ENCODE measurements at places on chromosomes 16 and 17.

DNA sequence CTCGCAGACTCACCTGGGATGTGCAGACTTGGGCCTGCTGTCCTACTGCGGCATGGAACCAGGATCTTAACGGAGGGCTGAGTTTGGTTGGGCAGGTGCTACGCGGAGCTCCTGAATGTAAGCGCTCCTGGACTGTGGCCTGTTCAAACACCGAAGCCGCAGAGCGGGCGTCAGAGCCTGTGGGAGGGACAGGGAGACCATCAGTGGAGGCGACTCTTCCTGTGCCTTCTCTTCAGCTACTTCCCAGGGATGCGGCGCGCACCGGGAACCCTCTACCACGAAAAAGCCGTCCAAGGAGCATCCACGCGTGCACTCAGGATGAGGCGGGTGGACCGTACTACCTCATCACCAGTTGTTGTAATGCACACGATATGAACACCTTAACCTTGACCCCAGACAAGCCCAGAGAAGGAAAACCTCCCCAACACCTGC is 2.0 kb downstream of the USP36 start:
- DNase-seq, result no peak

DNA sequence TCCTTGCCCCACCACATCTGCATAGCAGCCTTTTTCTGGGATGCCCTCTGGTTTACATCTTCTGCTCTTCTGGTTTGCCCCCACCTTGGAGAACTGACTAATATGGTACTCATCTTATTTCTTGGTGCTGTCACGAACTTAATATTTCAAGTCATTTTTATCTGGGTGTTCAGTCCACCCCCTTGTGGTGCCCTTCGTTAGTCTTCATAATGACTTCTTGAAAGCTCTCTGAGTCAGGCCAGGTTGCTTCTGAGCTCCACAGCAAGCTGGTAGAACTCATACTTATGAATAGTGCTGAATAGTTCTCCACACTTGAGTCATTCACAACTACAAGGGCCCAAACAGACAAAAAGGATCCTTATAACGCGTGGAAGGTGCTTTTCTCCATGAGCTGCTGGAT is 35.8 kb upstream of the TEKT3 start:
- DNase-seq, result no peak

GRCh38 chr16:25395528-25395927 is 137.9 kb upstream of the ZKSCAN2 start:
- no peak for DNase-seq

- DNase-seq, result no peak
These were observed 8.9 kb upstream of the ZNF200 start for GRCh38 chr16:3243882-3244281.

DNA sequence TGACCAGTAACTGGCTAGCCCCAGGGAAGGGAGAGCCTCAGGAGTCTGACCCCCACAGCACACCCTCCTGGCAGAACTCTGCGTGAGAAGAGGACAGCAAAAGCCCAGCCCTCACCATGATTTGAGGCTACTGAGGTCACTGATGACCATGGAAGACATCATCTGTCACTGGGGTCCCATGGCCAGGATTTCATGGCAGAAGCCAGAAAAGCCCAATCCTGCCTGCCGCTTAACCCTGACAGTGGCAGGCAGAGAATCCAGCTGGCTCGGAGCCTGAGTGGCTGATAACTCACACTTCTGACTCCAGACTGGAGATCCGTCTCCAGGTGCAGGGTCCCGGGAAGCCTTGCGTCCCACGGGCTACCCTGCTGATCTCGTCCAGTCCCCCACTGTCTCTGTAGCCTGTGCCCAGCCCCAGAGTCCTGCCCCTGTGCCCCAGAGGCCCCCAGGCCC is 17.5 kb downstream of the GRIN2C start:
- no peak for DNase-seq

- DNase-seq, result no peak
These were observed 259.6 kb upstream of the KCNJ16 start for GRCh38 chr17:69815406-69815805.

- DNase-seq, result no peak
These were observed 36.2 kb downstream of the FBXL20 start for GRCh38 chr17:39365242-39365641.

DNA sequence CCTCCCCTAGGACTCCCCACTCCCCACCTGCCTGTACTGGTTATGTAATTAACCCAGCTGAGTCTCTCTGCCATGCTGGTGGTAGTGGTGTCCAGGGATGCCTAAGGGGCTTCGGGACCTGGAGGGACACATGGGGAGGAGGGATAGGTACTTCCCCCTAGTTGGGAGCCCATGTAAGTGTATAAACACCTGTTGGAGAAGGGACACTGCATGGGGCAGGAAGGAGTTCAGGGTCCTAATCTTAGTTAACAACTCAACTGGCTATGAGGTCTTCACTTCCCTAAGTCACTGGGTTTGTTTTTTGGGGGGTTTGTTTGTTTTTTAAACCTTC is 1.3 kb downstream of the RASL10B start:
- DNase-seq, result no peak

DNA sequence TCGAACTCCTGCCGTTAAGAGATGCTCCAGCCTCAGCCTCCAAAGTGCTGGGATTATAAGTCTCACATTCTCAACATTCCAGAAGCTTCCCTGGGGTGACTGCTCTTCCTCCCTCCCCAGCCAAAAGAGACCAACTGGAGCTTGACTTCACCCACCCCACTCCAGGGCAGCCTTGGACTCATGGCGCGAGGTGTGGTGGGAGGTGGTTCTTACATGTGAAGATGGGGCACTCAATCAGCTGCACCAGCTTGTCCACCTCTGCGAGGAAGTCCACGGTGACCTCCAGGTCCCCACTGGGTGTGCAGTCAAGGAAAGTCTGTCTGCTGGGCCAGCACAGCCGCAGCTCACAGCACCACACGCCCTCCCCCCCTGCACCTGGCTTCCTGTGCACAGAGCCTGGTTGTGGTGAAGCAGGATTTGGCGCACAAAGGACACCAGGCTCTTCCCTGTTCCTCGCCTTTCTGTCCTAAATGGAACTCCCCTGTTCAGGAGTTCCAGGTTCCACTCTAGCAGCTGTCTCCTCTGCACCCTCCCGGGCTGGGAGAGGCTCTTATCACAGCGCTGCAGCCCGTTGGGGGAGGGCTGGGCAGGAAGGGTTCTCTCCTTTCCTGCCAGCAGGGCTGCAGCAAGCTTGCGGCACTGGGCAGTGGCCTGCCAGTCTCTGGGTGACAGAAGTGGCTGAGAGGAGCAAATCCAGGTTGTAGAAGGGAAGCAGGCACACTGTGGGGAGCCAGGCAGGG is 9.6 kb upstream of the MTSS2 start:
- no peak for DNase-seq

- DNase-seq, result no peak
These were observed 2.0 kb downstream of the STAT5B start for GRCh38 chr17:42274253-42274542.

DNA sequence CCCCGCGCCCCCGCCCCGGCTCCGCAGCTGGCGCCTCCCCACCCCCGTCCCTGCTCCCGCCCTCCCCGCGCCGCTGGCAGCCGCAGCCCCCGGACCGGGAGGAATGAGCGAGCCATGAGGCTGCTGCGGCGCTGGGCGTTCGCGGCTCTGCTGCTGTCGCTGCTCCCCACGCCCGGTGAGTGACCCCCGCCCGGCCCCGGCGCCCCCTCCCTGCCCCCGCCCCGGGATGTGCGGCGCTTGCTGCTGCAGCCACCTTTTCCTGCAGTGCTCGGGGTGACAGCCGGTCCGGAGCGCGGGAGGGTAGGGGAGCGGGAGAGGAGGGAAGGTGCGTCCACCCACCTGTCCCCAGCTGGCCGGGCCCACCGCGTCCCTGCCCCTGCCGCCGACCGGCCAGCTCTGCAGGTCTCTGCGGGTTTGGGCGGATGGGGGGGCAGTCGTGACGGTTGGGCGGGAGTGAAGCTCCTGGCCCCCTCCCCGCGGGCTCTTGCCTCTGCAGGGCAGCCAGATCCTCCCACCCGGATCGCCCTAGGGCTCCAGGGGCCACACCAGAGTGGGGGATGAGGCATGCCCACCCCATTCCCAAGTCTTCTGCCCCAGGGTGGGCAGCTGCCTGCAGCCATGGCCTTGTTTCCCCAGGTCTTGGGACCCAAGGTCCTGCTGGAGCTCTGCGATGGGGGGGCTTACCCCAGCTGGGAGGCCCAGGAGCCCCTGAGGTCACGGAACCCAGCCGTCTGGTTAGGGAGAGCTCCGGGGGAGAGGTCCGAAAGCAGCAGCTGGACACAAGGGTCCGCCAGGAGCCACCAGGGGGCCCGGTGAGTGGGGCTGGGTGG is 513 bp downstream of the ADAM11 start:
- no peak for DNase-seq

DNA sequence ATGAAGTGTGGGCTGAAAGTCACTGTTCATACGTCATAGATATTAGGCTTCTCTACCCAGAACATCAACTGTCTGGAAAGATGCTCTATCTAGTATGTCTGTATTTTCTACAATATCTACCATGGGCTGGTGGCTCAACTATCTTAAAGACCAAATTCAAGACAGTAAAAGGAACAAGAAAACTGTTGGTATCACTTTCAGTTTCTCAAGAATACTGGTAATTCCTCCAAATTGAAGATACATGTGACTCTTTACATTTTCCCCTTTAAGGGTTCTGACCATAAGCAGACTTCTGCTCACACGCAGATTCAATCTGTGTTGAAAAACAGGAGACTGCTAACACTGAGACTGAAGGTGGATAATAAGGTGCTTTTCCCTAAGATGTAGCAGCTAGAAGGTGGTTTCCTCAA is 24.2 kb downstream of the XPO6 start:
- DNase-seq, result no peak

DNA sequence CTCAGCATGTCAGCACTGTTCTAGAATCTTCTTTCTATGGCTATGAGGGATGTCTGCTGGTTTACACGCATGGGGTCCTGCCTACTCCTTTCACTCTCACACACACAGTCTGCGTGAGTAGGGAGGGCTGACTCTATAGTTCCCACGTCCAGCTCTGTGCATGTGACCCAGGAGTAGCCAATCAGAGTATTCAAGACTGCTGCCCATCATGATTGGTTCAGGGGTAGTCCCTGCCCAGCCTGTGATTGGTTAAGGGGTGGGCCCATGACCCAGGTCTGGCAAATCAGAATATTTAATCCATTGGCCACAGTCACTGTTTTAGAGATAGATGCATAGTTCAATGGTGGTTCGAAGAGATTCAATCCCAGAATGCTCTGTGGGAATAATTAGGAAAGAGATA is 151.3 kb upstream of the IRX3 start:
- no peak for DNase-seq

DNA sequence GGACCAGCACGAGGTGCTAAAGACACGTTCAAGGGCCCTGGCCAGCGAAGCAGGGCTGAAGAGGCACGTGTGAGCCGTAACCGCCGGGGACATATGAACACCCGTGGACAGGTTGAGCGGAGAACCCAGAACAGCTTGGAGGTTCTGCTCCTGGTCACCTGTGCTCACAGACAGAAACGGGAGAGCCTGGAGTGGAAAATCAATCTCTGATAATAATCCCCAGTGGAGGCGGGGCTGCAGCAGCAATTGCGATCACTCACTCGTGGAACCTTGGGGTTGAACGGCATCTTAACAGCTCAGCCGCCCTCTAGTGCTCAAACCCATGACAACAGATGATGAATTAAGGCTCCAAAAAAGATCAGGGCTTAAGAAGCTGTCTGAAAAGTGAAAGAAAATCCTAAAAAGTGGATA is 25.6 kb downstream of the WIPI1 start:
- no peak for DNase-seq

DNA sequence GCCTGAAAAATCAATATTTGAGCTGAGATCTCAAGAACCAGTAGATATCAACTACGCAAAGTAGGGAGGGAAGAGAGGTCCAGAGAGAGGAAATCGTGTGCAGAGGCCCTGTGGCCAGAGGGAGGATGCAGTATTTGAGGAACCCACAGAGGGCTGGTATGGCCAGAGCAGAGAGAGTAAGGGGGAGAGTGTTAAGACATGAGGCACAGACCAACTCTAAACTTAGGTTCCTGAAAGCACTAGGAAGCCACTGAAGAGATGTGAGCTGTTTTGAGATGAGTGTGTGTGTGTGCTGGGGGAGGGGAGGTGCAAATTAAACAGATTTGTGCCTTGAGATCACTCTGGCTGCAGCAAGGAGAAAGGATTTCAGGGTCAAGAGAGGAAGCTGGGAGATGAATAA is 10.9 kb downstream of the SLC13A2 start:
- no peak for DNase-seq

DNA sequence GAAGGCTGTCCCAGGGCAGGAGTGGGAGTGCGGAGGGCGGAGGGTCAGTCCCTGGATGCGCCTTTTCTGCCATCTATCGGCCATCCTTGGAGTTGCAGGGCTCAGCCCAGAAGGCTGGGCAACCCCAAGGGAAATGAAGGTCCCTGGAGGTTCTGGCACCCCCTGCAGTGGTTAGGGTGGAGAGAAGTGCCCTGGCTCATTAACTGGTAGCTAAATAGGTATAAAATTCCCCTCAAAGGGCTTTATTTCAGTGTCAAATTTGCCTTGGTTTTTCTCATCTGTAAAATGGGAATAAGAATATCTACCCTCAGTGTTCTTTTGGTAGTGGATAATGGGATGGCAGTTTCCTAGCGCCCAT is 22.4 kb downstream of the C17orf75 start:
- peak; percentile 79 for DNase-seq

- DNase-seq, result no peak
These were observed 631.3 kb upstream of the CA10 start for GRCh38 chr17:52789829-52790228.

DNA sequence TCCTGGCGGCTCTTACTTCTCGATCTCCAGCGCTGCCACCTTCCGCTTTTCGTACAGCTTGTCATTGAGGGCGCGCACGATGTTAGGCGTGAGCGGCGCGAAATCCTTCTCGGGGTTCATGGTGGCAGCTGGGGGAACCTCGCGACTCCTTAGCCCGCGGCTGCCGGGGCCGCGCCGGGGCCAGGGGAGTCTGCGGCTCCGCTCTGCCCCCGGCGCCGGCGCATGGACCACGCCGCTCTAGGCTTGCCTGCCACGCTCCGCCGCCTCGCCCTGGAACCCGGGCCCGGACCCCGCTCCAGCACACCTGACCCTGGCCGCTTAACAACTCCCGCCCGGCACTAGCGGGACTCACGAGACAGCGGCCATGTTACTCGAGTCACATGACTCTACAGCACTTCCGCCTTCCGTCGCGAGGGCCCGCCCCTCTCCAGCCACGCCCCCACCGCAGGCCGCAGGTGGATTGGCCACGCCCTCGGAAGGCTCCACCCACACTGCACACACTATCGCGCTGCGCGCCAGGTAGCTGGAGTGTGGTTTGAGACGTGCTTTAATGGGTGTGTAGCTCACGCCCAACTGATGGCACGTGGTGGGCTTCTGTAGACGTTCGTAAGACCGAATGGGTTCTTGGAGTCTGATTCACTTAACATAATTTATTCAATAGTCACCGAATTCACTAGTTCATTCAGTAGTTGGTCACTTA is at the start of gene VAC14:
TSS of gene VAC14 (minus strand) at position 378 of the 700 bp plus-strand sequence. CDS start at position 120, 258 bp downstream.
- peak; percentile 76 for DNase-seq

GRCh38 chr16:4028144-4028543 is 88.1 kb downstream of the ADCY9 start:
- no peak for DNase-seq

DNA sequence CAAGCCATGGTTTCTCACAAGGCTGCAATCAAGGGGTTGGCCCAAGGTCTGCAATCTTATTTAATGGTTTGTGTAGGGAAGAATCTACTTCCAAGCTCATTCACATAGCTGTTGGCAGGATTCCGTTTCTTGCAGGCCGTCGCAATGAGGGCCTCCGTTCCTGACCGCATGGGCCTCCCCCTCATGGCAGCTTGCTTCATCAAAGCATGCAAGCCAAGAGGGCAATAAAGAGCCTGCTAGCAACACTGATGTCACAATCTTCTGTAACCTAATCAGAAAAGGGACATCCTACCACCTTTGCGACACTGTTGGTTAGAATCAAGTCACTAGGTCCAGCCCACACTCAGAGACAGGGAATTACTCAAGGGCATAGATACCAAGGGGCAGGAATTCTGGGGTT is 95.5 kb downstream of the CCT6B start:
- no peak for DNase-seq

All from tibial nerve (tissue), 4 donors.